ENCODE measurements at places on chromosomes 16 and 17.

DNA sequence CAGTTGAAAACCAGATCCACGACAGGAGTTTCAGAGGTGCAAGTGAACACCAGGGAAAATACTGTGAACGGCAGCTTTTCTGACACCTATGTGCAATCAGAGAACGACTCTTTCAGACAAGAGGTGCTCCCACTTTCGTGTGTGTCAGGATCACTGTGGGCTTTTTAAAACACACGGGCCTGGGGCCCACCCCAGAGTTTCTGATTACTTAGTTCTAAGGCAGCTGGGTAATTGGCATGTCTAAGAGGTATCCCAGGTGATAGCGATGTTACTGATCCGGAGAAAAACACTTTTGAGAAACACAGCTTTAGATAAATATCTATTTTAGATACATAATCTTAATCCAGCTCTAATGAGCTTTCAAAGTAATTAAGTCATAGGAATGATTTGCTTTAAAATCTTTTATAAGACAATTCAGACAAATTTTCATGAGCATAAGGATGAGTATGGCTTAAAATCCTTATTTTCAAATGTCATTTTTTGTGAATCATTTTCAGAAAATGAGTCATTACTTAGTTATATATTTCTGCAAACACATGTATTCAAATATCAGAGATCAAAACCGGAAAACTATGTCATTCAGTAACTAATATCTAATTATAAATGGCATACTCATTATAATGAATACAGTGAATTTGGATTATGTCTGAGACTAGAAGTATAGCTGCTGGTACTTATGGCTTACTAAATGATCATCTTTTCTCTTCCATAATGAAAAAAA lies 217.9 kb upstream of the PSMD7 start:
- DNase-seq, result no peak

- no peak for DNase-seq
Observed at GRCh38 chr16:19933740-19934139, 49.1 kb upstream of the GPRC5B start.

- no peak for DNase-seq
Observed at GRCh38 chr17:14119546-14119945, 50.2 kb downstream of the COX10 start.

- DNase-seq, result peak; percentile 80
Observed at GRCh38 chr16:56191156-56191815, at the start of gene GNAO1. GNAO1 (plus strand) TSS chr16:56191489; CDS start chr16:56192236, 747 bp downstream.

- DNase-seq, result no peak
Observed at GRCh38 chr17:30819971-30820705, 4.4 kb downstream of the CRLF3 start.

- no peak for DNase-seq
Observed at GRCh38 chr17:27241346-27241946, 52.5 kb upstream of the WSB1 start.

DNA sequence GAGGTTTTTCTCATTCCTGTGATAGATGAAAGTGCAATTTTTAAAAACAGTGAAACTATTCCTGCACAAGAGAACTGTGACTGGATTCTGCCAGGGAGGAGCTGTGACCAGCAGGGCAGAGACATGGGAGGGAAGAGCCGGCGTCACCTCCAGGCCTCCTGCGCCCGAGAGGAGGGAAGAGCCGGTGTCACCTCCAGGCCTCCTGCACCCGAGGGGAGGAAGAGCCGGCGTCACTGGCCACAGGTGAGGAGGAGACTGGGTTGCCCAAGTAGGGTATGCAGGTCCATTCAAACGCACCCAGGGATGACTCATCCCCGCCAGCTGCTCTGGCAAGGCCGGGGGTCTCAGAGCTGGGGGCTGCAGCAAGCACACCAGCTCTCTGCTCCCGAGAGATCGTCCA lies 56.7 kb downstream of the METRNL start:
- no peak for DNase-seq

GRCh38 chr16:80687606-80688005 lies 116.8 kb downstream of the CDYL2 start:
- DNase-seq, result no peak

GRCh38 chr16:9139965-9140364 lies 48.5 kb downstream of the HAPSTR1 start:
- no peak for DNase-seq

DNA sequence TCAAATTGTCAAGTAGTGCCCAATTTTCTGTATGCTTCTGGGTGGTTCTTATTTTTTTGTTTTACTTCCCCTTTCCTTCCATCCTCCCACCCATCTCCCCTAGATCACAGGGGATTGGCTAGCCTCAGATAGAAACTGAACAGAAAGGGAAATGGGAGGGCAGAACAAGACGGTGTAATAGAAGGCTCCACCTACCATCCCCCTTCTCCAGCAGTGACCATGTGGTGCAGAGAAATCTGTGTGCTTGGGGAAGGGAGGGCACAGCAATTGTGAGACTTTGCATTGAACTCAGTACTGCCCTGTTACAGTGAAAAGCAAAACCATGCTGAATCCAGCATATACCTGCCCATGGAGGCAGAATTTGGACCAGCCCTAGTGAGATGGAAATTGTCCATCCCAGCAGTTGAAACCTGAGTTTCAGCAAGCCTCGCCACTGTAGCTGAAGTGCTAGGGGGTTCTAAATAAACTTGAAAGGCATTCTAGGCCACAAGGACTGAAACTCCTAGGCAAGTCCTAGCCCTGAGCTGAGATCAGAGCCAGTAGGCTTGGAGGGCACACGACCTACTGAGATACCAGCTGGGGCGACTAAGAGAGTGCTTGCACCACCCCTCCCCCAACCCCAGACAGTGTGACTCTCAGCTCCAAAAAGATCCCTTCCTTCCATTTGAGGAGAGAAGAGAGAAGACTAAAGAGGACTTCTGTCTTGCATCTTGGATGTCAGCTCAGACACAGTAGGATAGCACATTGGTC lies 5.2 kb downstream of the SLFN11 start:
- no peak for DNase-seq

GRCh38 chr17:58822148-58823050 lies 66.7 kb downstream of the PPM1E start:
- no peak for DNase-seq

DNA sequence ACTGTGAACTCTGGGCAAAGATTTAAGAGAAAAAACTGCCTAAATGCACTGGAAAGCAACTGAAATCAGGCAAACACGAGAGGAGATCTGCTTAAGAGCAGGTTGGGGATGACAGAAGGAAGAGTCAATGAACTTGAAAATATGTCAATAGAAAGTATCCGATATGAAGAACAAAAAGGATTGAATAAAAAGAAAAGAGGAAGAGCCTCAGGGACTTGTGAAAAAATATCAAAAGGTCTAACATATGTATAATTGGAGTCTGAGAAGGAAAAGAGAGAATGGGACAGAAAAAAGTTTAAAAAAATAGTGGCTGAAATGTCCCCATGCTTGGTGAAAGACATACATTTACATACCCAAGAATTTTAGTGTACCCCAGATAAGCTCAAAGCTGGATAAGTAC lies 195.5 kb downstream of the COPRS start:
- no peak for DNase-seq

DNA sequence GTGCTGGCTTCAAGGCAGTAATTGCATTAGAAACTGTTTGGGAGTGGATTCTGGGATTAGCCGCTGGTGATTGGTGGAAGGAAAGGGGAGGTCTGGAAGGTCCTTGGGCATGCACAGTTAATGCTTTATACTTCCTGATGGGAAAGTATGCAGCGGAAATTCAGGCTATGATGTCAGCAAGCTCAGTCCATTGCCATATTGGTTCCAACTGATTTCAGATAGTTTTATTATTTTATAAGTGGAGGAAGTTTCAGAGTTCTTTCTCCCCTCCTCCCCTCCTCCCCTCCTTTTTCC lies 8.1 kb upstream of the CMTR2 start:
- DNase-seq, result no peak

- DNase-seq, result no peak
Observed at GRCh38 chr17:45895969-45896785, 1.8 kb downstream of the MAPT start.

GRCh38 chr17:43171586-43172487 lies 823 bp downstream of the NBR1 start:
- no peak for DNase-seq

- DNase-seq, result peak; percentile 40
Observed at GRCh38 chr17:7177191-7177953, 1.8 kb downstream of the ASGR1 start.

- no peak for DNase-seq
Observed at GRCh38 chr17:37725021-37725595, 19.8 kb downstream of the HNF1B start.

DNA sequence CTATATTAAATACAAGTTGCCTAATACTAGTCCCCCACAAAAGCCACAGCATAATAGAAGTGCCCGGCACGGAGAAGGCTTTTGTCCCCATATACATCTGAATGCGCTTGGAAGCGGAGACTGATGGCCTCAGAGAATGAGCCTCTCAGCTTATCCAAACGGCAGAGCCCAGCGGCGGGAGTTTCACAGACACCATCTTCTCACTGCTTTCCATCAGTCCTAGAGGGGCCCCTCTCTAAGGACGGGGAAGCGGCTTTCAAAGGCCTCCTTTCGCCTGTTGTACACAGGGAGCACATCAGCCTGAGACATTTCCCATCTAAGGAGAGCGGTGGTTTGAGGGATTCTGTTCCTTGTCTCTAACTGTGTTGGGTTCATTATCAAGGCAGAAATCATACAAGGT lies 16.9 kb downstream of the NXN start:
- DNase-seq, result no peak

GRCh38 chr16:66474750-66475199 lies 47.7 kb downstream of the BEAN1 start:
- DNase-seq, result peak; percentile 79

DNA sequence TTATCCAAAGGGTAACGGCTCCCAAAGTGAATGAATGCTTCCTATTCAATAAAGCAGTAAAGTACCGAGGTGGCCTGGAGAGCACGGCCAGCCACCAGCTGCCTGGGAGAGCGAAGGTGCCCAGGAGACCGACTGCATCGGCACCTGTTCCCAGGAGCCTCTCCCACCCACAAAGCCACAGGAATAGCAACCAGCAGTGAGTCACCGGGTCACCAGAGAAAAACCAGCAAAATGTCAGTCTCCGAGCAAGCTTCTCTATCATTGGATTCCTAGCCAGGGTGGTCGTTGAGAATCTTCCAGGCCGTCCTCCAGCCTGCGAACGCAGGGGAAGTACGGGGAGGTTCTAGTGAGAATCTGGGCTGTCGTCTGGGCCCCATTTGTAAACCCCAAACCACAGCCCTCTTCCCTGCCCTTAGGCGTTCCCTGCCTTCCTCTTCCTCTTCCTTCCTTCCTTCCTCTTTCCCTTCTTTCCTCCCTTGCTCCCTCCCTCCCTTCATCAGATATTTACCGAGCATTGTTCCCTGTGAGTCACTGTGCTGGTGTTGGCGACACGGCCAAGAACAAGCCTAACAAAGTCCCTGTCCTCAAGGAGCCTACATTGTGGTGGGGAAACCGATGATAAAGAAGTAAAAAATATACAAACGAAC lies 114.6 kb downstream of the SLC39A11 start:
- DNase-seq, result no peak

DNA sequence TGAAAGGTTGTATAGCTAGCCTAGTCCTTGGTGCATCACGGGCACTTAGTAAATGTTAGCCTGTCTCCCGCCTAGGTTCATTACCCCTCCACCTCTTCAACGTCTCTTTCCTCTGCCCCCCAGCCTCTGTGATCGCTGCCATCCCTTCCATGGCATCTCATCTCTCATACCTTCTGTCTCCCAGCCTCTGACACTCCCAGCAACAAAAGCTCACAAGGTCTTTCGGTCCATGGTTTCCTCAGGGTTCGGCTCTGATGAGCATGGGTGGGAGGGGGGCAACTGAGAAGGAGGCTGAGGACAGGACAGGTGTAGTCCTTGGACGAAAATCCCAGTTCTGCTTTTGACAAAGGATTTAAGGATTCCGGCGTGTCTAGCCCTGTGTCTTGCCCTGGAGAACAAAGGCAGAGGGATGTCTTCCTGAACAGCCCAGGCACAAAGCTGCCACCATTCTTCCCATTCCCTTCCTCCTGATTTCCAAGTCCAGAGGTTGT lies 16.7 kb downstream of the CCR7 start:
- DNase-seq, result no peak

DNA sequence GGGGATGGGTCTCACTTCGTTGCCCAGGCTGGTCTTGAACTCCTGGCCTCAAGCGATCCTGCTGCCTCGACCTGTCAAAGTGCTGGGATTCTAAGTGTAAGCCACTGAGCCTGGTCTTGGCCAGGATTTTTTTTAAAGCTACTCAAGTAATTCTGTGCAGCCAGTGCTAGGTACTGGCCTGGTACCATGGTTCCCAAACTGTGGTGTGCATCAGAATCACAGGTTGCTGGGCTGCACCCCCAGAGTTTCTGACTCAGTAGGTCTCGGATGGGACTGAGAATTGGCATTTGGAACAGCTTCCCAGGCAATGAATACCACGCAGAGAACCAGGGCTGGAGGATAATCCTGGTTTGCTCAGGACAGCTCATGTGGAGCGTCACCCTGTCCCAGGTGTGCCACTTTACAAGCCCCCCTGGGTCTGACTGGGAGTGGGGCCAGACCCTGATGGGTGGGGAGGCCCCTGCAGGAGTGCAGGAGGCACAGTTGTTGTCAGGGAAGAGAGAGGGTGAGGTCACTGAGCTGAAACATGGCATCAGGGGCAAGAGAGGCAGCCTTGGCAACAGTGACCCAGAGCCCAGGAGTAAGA lies 10.7 kb upstream of the MRPS23 start:
- DNase-seq, result no peak

DNA sequence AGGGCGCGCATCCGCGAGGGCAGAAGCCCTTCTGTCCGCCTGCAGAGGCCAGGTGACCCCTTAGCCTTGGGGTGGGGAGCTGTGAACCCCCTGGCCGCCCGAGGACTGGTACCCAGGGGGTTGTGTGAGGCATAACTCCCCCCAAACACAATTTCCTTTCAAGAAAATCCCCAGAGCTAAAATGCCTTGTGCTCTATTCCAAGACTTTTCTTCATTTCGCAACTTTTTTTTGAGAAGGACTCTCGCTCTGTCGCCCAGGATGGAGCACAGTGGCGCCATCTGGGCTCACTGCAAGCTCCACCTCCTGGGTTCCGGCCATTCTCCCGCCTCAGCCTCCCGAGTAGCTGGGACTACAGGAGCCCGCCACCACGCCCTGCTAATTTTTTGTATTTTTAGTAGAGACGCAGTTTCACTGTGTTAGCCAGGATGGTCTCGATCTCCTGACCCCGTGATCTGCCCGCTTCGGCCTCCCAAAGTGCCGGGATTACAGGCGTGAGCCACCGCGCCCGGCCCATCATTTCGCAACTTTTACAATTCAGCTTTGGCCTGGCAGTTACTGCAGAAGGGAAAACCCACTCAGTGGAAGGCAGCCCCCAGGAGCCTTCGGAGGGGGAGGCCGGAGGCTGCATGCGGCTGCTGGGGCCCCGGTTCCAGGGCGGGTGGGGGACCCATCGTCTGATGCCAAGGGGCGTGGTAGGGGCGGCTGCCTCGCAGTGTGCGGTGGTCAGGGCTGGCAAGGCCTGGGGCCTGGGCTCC lies 963 bp upstream of the APRT start:
- no peak for DNase-seq

DNA sequence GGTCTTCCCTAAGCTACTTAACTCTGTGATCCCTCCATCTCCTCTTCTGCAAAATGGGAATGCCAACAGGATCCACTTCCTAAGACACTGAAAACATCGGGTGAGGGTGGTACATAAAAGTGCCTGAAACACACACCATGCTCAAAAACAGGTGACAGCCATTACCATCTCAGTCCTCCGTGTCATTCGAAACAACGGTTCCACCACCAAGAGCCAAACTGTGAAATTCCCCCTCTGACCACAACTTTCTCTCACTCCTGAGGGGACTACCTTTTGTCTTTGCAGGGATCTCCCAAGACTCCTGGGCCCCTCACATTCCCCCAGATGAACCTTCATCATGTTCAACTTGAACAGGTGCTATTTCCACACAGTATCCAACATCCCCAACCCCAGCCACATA lies 37.0 kb downstream of the NUBP1 start:
- no peak for DNase-seq

- peak; percentile 39 for DNase-seq
Observed at GRCh38 chr17:82297714-82298537, 19.5 kb downstream of the CD7 start.

Measured in NCI-H510A (cell line).